ENCODE measurements at places on chromosomes 1 and 21.

DNA sequence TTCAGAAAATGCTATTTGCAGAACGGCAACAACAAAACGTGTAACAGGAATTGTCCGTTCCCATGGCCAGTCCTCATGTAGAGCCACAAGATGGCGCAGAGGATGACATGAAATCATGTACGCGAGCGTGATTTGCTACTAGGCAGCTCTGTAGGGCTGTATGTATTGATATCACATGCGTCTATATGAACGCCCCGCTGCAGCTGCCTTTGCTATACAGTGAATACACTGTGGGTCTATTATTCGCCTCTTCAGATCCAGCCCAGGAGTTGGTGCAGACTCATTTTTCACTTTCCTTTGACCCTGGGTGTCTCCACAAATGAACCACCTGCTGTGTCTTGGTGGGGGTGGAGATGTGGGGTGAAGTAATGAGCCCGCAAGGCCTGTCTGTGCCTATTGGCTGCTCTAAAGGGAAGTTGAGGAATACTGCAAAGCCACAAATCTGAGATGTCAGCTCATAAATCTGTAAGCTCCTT, 361.5 kb downstream of the KIF26B start:
- no peak for DNase-seq

DNA sequence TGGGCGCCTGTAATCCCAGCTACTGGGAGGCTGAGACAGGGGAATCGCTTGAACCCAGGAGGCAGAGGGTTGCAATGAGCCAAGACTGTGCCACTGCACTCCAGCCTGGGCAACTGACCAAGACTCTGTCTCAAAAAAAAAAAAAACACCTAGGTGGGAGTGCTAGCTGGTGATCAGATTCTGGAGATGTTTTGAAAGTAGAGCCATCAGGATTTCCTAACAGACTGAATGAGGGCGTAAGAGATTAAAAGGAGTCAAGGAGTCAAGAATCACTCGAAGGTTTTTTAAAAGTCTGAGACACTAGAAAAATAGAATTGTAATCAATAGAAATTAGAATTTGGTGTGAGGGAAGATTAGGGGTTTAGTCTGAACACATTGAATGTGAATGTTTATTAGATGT, 73.8 kb downstream of the HSF2BP start:
- no peak for DNase-seq

DNA sequence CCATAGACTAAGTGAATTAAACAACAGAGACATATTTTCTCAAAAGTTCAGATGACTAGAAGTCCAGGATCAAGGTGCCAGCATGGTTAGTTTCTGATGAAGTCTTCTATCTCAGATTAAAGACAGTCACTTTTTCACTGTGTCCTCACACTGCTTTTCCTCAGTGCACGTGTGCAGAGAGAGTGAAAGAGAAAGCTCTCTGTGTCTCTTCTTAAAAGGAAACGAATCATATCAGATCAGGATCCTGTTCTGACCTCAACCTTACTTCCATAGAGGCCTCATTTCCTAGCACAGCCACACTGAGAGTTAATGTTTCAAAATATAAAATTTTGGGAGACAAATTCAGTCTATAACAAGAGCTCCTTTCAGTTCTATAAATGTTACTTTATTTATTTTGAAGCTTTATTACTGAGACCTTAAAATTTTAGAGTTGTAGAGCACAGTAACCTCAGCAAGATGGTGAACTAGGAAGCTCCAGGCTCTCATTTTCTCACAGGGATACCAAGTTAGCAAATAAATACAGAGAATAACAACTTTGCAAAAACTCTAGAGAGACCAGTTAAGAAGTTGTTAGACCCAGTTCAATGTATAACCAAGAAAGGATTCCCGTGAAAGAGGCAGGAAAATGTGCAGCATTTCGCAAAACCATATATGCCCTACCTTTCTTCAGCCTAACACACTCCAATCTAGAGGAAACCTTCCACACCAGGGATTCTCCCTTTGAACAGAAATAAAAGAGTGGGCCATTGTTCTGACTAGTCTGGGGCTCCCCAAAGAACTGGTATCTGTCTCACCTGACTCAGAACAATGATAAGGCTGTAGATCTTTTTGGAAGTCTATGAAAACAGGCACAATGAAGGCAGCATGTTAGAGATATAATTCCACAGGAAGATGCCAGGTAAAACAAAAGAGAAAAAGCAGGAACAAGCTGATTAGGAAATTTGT, 372.2 kb downstream of the MRPL39 start:
- no peak for DNase-seq

DNA sequence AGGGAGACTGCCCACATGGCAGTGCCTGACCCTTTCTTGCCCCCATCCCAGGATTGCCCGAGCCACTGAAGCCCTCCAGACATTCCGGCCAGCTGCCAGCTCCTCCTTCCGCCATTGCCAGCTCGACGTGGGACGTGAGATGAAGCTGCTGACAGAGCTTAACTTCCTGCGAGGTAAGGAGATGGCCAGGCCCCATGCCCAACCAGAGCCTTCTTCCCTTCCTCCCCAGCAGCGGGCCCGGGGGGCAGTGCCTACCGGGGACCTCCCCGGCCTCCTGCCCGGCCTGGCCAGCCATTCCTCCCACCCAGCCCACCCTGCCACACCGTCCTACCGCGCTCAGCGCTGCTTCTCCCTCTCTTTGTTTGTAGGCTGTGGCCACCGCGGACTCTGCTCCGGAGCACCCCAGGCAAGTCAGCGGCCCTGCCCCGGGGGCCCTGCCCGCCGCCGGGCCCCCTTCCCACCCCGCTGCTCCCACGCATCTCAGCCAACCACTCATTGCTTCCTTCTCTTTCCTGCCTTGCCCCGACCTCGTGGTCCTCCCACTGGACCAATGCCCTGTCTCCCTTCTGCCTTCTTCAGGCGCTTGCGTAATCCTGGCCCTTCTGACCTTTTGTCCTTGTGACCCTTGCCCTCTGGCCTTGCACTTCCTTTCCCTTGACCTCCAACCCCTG, 4.9 kb downstream of the TRIM46 start:
- peak; percentile 14 for DNase-seq

DNA sequence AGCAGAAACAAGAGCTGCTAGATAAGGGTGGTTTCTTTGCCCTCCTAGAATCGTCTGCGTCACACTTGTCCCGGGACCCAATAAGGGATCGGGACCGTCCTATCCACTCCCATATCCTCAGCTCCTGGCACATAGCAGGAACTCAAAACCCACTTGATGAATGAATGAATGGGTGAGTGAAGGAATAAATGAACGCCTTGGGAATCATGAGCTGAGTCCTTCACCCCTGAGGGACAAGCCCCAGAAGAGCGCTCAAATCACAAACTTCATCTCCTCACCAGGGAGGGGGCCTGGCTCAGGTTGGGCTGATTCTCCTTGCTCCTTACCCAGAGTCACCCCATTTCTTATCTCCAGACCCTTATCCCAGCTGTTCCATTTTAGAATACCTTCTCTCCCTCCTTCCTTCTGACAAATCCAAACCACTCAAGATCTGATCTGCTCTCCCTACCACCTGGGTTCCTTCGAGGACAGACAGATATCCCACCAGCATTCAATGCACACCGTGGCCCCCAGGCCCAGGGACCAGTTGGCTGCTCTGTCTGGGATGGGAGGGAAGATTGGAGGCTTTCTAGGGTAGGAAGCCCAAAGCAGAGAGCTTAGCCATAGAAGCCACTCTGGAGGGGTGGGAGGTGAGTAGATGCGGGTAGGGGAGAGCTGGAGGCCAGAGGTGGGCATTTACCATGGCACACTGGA, 643 bp upstream of the MOB3C start:
- no peak for DNase-seq

DNA sequence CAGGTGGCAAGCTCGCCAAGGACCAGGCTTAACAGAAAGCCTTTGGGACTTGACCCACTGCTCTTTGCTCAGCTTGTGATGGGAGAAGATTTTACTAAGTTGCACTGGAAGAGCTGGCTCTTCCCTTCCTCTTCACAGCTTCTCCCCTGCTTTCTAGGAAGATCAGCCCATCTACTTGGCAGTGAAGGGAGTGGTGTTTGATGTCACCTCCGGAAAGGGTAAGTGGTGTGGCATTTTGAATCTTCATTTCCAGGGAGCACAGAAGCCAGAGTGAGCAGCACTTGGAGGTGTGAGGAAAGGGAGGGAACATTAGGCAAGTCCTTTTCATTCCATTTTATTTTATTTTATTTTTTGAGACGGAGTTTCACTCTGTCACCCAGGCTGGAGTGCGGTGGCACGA, 9.7 kb downstream of the NENF start:
- DNase-seq, result no peak

DNA sequence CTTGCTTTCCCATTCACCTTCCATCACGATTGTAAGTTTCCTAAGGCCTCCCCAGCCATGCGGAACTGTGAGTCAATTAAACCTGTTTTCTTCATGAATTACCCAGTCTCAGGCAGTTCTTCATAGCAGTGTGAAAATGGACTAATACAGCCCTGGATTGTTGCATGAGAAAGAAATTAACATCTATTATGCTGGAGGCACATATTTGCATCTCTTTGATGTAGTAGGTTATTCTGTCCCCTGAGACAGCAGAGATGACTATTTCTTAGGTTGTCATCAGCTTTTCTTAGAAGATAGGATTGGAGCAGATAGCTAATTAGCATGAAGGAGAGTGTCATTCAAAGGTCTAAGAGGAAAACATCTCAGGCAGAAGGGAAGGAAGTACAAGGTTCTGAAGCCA, 166.2 kb downstream of the OMA1 start:
- DNase-seq, result no peak

DNA sequence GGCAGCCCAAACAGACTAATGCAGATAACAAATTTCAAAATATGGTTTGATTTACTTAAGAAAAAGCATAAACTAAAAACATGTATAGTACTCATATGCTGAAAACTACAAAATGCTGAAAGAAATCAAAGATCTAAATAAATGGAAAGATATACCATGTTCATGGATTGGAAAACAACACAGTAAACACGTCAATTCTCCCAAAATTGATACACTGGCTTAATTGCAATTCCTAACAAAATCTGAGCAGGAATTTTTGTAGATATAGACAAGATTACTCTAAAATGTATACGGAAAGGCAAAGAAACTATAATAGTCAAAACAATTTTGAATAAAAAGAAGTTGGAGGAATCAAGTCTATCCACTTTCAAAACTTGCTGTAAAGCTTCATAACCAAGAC, 21.0 kb downstream of the SLC19A1 start:
- no peak for DNase-seq

GRCh38 chr1:169885207-169885606, 8.5 kb downstream of the SCYL3 start:
- DNase-seq, result no peak

GRCh38 chr1:153626904-153627714, at the start of gene S100A13:
S100A13 (minus strand) TSS chr1:153627505; CDS start chr1:153626472, 1,033 bp downstream.
- peak; percentile 67 for DNase-seq

GRCh38 chr1:167332503-167332902, 111.8 kb downstream of the POU2F1 start:
- no peak for DNase-seq

DNA sequence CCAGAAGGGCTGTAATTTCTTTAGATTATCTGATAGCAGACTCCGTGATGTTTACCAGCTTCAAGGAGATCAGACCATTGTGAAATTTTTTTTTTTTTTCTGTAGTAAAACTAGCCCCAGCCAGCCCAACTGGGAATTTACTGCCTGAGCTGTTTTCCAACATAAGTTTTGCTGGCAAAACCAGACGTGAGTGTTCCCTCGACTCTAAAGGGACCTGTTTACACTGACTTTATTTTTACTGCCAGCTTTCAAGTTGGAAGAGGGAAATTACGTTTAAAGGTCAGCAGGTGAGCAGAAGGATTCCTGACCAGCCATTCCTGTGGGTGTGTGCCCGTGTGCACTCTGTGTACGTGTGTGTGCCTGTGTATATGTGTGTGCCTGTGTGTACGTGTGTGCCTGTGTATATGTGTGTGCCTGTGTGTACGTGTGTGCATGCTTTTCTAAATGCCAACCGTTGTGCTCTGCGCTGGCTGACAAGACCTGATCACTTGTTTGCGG, 374 bp downstream of the MAB21L3 start:
- no peak for DNase-seq

DNA sequence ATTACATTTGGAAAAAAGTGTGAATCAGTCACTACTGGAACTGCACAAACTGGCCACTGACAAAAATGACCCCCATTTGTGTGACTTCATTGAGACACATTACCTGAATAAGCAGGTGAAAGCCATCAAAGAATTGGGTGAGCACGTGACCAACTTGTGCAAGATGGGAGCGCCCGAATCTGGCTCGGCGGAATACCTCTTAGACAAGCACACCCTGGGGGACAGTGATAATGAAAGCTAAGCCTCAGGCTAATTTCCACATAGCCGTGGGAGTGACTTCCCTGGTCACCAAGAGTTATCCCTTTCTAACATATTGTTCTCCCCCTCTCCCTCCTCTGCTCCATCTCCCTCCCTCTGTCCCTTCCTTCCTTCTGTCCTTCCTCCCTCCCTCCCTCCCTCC, 47.7 kb upstream of the RHOU start:
- DNase-seq, result no peak

- peak; percentile 35 for DNase-seq
Measured at GRCh38 chr1:183841950-183842794, 37.3 kb downstream of the RGL1 start.

- peak; percentile 54 for DNase-seq
Measured at GRCh38 chr1:17207540-17207939, 2.6 kb downstream of the PADI1 start.

DNA sequence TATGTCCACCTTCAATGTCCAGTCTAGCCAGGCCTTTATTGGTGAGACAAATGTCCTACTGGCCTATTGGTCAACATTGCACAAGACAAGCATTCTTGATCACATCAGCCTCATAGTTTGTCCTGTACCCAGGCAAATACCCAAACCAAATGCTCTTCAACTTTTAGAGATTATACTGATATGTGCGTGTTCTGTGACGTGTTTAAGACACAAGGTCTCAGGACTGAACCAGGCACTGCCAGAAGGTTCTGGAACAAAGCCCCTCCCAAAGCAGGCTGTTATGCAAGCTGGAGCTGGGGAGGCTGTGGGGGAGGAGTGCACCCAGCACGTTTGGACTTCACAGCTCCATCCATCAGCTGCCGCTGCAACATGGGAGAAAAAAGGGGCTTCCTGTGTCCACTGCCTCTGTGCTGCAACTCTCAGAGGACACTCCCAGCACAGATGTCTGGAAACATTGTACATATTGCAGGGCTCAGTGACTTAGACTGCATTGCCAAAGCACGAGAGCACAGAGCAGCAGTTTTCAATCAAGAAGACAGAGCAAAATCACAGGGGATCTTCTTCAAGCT, 45.9 kb downstream of the NID1 start:
- peak; percentile 26 for DNase-seq

DNA sequence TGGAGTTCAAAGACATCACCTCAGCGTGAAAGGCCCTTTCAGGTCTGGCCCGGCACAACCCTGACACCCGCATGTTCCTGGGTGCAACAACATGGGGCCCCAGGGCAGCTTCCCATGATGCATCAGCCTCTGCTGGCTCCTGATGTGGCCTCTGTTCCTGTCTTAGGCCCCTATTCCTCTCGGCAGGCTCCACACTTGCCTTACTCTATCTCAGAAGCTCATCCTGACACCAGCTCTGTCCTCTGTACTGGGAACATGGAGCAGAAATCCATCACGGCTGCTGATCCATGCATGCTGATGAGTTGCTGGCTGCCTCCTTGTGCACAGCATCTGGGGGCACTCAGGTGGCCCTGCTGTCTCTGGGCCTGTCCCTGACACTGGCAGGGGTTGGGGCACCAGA, 74.6 kb downstream of the ADARB1 start:
- DNase-seq, result no peak

GRCh38 chr1:216997069-216997468, 273.8 kb upstream of the ESRRG start:
- DNase-seq, result no peak

GRCh38 chr1:26035959-26036755, 9.8 kb downstream of the SLC30A2 start:
- DNase-seq, result peak; percentile 86

GRCh38 chr1:245197911-245198379, 43.2 kb downstream of the KIF26B start:
- no peak for DNase-seq

GRCh38 chr21:37749132-37749531, 167.1 kb downstream of the KCNJ6 start:
- DNase-seq, result no peak
